GM13977 (cell line): ENCODE measurements at places on chromosomes 11 and 22.

GRCh38 chr11:84289381-84289906 lies 1003.3 kb upstream of the CCDC90B start:
- DNase-seq = peak; percentile 63

DNA sequence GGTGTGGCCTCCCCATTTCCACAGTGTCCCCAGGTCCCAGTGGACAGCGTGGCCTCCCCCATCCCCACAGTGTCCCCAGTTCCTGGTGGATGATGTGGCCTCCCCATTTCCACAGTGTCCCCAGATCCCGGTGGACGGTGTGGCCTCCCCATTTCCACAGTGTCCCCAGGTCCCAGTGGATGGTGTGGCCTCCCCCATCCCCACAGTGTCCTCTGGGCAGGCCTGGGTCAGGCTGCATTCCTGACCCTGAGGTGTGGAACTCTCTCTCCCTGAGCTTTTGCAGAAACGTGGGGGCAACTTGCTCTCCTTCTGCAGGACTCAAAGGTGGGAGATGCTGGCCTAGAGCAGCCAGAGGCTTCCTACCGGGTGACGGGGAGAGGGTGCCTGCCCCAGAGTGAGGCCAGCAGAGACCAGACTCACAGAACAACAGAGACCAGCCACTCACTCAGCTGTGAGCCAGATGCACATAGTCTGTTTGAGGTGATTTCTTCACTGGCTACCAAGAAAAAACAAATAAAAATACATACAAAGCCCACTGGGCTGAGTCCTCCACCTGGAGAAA lies 85.8 kb upstream of the FGF3 start:
- no peak for DNase-seq

DNA sequence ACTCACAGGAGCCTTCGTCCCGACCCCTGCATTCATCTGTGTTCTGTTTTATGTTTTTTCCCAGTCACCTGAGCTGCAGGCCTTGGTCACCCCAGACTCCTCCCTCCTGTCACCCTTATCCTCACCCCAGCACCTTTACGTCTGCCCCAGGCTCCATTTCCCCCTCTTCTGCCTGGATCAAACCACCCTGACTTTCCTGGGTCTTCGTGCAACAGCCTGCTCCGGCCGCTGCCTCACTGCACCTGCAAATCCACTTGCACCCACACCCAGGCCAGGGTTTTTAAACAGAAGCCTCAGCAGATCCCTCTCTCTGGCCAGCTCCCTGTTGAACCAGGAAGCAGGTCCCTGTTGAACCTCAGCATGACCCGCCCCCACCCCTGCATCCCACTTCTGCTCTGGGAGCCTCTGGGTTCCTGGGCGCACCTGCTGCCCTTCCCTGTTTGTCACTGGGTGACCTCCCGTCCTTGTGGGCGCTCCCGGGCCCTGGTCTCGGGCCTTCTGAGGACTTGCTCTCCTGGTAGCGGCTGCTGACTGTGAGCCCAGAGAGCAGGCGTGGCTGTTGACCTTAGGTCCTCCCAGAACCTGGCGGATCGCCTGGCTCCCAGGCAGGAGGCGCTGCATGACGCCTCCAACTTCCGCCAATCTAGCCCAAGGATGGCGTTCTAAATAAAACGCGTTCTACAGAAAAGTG lies 12.8 kb downstream of the MAPK8IP2 start:
- DNase-seq = no peak

DNA sequence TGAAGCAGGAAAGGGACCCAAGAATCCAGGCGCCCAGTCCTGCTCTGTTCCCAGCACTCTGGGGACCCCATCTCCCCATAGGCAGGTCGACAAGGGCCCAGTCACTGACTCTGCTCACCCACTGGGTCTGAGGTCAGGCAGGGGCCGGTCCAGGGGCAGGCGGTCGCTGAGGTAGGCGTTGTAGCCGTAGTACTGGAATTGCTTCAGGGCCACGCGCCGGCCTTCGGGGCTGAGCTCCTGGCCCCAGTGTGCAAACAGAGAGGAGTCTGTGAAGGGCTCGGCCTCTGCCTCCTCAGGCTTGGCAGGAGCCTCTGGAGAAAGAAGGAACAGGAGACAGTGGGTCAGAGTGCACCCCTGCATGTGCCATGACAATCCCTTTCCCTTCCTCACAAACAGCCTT lies 95.6 kb upstream of the CSNK2A3 start:
- DNase-seq = no peak

- DNase-seq = no peak
Observed at GRCh38 chr11:88249706-88250105, 74.5 kb upstream of the RAB38 start.

DNA sequence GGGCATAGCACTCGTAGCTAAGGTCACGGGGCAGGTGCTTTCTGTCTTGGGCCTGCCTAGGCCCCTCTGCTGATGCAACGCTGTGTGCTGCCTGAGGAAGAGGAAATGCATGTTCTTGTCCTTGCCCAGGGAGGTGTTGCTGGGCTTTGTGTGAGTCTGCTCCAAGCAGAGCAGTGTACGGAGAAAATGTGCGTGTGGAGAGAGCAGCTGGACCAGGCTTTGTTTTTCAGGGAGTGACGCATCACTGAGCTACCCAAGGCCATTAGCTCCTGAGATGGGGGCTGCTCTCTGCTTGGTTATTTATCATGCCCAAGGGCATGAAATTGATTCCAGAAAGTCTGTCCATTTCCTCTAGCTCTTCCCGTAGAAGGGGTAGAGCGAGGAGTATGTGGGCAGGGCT lies 82.9 kb upstream of the THY1 start:
- DNase-seq = no peak
